ENCODE measurements at places on chromosomes 11 and 22.

DNA sequence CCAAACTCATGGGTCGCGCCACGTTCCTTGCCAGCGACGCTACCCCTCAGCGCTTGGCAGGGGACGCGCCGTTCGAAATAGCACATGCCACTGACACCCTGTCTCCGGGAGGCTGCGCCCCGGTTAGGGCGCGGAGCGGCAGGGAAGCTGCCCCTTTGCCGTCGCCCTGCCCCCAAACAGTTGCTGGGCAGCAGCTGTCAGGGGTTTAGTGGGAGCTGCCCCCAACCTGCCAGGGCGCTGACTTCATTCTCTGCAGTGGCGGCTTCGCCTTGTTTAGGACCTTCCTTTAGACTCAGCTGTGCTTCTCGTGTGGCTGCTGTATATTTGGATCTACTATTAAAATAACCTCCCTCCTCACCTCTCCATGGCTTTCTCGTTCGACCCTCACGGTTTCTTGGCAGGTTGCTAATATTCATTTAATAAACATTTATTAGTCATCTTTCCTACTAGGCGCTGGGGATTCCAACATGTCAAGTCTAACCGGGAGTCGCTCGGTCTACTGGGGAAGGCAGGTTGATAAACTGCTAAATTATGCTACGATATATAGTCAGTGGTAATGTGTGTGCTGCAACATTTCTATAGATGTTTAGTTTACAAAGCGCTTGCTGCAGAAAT, 782 bp downstream of the TMEM109 start:
- DNase-seq, result no peak

GRCh38 chr11:69212798-69213110, 57.0 kb downstream of the SMIM38 start:
- no peak for DNase-seq

DNA sequence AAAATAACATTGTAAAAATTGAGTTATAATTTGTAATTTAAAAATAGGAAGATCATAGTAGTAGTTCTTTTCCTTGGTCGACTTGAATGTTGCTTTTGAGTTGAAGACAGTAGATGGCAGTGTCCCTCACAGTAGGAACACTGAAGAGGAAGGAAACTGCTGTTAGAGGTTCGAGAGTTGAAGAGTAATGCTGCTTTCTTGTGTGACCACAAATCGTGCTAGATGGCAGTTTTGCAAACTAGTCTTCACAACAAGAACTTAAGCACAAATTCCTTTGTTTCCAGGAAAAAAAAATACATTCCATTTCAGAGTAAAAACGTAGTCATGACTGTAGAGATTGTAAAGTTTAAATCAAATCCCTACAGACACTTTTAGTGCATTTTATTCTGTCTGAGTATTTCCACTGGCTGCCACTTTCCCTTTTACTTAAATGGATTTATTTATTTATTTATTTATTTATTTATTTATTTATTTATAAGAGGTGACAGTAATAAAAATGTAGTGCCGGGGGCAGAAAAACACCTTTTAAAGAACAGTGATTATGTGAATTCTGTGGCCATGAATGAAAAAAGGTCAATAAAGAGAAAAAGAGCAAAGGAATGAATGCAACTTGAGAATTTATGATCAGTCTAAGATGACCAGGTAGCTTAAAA, 54.6 kb downstream of the SPECC1L start:
- DNase-seq, result peak; percentile 42

- no peak for DNase-seq
Measured at GRCh38 chr11:68373189-68373814, 60.9 kb downstream of the LRP5 start.

DNA sequence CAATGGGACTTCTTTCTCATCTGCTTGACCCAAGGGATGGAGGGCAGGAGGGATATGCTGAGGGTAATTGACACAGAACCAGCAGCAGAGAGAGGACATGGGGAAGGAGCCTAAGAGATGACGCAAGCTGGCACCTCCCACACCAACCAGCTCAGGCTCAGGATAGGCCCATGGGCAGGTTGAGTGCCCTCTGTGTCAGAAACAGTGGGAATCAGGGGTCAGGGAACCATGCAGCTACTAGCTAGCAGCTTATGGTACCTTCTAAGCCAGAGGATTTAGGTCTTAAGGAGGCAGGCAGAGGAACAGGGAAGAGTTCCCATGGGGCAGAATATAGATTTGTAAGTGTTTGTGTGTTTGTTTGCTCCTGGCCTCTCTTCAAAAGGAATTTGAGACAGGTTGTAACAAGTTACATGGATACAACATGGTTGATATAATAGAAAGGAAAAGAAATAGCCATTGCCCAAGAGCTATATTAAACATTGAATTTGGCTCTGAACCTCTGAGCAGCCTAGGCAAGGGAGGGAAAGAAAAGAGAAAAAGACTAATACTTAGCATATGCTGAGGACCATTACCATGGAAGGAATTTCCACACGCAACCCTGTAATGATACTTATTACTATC, 39.9 kb upstream of the NAV2 start:
- DNase-seq, result no peak

Measured in mucosa of gallbladder (tissue), 1 donor.